ENCODE measurements at places on chromosomes 7 and 10. TPM values are rescaled to one million over a fixed set of nuclear protein-coding genes. Genes with fewer than 3 reads are reported as not detected.

CAV2 gene
- total RNA-seq = not detected

PKD2L1 gene
- total RNA-seq = not detected

OPN1SW gene
- total RNA-seq = not detected

FAM131B gene
- 1.5 TPM for total RNA-seq

DNA sequence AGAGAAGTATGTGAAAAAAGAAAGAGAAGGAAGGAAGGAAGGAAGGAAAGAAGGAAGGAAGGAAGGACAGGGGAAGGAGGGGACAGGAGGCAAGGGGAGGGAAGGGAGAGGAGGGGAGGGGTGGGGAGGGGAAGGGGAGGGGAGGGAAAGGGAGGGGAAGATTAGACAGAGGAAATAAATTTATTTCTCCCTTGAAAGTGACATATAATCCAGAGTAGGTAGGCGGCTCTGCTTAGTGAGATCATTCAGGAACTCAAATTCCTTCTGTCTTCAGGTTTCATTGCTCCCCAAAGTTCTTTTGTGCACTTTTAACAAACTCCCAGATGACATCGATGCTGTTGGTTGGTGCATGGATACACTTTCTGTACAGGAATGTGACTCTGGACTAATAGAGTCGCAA, 594.7 kb upstream of the STEAP1 start:
- H3K27ac ChIP-seq = no peak overlapping the region
- no peaks in the 10 kb centered on the region for H3K36me3 ChIP-seq
- no peak overlapping the region for H3K4me3 ChIP-seq

DNA sequence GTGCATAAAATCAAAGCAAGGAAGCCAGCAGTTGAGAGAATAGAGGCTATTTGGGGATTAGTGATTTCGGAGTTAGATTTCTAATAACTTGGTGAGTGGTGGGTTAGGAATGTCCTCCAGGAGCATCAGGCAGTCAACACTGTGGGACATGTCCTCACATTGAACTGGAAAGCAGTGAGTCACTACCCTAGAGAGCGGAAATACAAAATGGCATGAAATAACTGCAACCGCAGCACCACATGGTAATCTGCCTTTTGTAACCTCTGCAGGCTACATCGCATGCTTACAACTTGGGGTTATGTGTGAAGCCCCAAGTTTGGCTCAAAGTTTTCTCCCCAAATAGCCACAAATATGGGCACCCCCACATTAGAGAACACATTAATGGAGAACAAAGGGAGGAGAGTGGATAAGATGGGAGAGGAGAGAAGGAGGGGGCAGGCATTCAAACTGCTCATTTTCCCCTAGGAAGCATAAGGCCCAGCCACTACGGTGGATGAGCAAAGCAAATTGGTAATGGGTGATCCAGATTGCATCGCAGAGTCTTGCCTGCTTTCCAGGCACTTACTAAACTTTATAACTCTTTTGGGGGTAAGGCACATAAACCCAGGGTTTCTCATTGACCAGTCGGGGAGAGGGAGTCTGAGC, 22.0 kb upstream of the SLF2 start:
- DNase-seq = no peak
- no peaks in the 10 kb centered on the region for H3K36me3 ChIP-seq
- no peak overlapping the region for H3K27ac ChIP-seq
- peaks cover 13% of the 10 kb centered on the region for H3K27me3 ChIP-seq
- H3K4me3 ChIP-seq = no peak overlapping the region
- peaks cover 3% of the 10 kb centered on the region for H3K4me1 ChIP-seq

DNA sequence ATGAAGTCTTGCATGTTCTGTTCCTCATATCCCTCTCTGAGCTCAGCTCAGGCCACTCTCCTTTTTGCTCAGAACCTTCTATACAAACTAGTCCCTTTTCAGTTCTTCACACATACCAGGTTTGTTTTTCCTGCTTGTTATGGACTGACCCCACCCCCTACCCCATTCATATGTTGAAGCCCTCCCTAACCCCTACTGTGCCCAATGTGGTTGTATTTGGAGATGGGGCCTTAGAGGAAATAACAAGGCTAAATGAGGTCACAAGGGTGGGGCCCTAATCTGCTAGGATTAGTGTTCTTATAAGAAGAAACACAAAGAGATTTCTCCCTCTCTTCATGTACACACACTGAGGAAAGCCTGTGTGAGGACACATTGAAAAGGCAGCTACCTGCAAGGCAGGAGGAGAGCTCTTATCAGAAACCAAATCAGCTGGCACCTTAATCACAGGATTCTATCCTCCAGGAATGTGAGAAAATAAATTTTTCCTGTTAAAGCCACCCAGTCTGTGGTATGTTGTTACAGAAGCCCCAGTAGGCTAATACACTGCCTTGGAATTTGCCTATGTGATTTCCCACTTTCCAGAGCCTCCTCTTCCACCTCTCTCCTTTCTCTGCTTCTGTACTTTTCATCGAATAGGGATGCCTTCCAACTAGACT, 67.3 kb upstream of the DNAJB12 start:
- H3K27ac ChIP-seq = no peak overlapping the region
- H3K27me3 ChIP-seq = no peaks in the 10 kb centered on the region
- H3K4me3 ChIP-seq = no peak overlapping the region
